Stimulated activated effector memory CD8-positive, alpha-beta T cell treated with anti-CD3 and anti-CD28 coated beads, Interleukin-12 subunit alpha, Interleukin-12 subunit beta, amount 100 ng/mL, for 72 hours (primary cell): ENCODE measurements at places on chromosomes 7 and 10.

DNA sequence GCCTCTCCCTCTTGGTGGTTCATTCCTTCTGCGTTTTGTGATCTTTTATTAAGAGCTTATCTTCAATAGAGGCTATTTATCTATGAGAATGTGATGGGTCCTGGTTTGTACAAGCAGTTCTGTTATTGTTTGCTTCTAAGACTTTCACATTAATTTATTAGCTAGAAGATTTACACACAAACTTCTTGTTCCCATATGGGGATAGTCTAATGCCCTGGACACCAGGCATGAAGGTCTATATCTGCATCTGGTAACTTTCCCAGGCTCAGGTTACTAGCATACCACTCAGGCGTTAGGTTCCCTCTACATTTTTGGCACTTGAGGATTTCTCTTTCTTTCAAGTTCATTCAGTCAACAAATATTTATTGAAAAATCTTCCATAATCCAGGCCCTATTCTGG, 7.7 kb downstream of the XPNPEP1 start:
- no peak for DNase-seq

- DNase-seq = no peak
Observed at GRCh38 chr10:108639010-108639409, 1284.3 kb downstream of the XPNPEP1 start.

DNA sequence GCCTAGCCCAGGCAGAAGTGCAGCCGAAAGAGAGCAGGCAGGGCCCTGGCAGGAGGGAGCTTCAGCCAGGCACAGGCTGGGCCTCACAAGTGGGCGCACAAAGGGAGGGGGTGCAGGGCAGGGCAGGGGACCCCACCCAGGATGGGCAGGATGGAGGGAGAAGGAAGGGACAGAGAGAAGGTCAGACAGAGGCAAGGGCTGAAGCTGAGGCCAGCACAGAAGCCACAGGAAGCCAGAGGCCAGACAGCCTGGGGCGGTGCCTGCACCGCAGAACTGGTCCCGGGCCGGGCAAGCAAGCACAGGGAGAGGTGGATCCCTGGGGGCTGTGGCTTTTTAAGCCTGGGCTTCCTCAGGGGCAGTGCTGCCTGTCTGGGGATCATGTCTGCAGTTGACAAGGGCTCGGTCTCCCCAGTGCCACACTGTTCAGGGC, 16.7 kb downstream of the NOS3 start:
- DNase-seq = no peak

DNA sequence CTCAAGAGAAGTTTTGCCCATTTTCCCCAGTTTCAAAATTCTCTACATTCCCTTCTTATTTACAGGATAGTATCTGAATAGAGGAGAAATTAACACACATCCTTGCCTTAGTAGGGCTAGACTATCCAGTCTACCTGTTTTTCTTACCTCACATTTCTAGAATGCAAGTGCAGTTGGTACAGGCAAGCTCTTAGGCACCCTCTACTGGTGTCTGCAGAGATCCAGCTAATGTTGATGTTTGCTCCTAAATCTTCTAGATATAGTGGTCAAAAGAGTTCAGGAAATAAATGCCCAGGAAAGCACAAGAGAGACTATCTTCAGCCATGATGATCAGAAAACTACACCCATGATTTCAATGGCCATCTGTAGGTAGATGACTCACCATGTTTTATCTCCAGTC, 205.3 kb downstream of the HTR7 start:
- DNase-seq = no peak

DNA sequence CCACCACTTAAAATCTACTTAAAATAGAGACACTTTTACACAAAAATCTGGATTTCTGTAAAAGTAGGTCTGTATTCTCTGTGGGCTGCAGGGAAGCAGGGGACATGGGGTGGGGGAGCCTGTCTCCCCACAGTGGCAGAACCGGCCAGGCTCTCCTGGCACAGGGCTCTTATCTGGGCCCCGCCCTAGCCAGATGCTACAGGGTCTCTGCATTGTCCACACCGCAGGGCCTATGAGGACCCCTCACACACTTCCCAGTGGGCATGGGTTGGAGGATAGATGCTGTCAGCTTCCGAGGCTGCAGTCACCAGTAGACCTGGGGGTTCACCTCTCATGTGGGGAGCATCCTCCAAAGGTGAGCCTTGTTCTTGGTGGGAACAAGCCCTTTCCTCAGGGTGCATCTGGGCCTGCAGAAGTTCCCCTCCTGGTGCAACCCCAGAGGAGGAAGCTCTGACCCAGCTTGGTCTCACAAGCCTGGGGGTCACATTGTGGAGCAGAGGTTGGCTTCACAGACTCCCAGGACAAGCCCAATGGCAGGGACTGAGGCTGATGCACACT, 15.4 kb upstream of the MYL7 start:
- DNase-seq = no peak
